ENCODE measurements at places on chromosomes 1 and 21. TPM values are rescaled to one million over a fixed set of nuclear protein-coding genes. Genes with fewer than 3 reads are reported as not detected.

The TSACC gene
- not detected for total RNA-seq

The CNTN2 gene
- total RNA-seq, result not detected

The RAP1GAP gene
- total RNA-seq, result 4.2 TPM

The CELA2B gene
- total RNA-seq, result not detected

The CFHR3 gene
- 1.0 TPM for total RNA-seq

The IVL gene
- not detected for total RNA-seq

The PRXL2B gene
- total RNA-seq, result 20.4 TPM

The AMIGO1 gene
- total RNA-seq, result 10.8 TPM

The TIMM17A gene
- 38.1 TPM for total RNA-seq

The LCE2B gene
- total RNA-seq, result not detected

The CCDC28B gene
- 3.2 TPM for total RNA-seq

GRCh38 chr21:34092262-34092921 lies 19.0 kb downstream of the MRPS6 start:
- no peak for DNase-seq

GRCh38 chr1:183989078-183989577 lies 48.4 kb downstream of the COLGALT2 start:
- DNase-seq, result no peak

DNA sequence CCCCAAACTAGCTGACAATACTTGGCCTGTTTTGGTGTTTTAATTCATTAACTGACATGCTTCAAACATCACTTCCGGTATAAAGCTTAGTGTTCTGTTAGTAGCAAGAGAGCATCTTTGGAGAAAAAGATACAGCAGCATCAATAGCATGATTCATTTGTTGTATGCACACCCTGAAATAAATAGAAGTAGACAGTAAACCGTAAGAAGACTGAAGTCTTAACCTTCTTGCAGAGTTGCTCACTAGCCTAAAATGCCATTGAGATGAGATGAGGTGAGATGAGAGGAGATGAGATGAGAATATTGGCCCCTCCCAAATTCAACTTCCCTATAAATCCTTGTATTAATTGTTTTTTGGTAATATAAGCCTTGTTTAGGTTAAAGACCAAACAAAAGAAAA lies 108.8 kb downstream of the TNFSF18 start:
- no peak for DNase-seq

GRCh38 chr1:91608876-91609275 lies 108.2 kb downstream of the CDC7 start:
- no peak for DNase-seq

- no peak for DNase-seq
These were observed 27.5 kb upstream of the MYSM1 start for GRCh38 chr1:58727364-58727763.

DNA sequence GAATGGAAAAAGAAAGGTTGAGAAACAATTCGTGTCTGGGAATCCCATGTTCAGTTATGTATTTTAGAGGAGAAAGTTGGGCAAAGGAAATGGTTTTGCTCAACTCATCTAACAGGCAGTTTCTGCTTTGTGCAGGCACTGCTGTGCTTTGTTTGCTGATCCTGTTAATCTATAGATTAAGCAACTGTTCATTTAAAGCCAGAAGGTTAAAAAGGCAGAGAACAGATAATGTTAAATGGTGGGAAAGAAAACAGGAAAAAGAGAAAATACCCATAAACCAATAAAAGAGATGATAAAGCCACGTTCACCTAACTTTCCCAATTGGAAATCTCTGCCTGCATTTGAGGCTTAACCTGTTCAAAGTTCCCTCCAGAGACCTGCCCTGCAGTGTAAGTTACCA lies 70.0 kb downstream of the APP start:
- no peak for DNase-seq

DNA sequence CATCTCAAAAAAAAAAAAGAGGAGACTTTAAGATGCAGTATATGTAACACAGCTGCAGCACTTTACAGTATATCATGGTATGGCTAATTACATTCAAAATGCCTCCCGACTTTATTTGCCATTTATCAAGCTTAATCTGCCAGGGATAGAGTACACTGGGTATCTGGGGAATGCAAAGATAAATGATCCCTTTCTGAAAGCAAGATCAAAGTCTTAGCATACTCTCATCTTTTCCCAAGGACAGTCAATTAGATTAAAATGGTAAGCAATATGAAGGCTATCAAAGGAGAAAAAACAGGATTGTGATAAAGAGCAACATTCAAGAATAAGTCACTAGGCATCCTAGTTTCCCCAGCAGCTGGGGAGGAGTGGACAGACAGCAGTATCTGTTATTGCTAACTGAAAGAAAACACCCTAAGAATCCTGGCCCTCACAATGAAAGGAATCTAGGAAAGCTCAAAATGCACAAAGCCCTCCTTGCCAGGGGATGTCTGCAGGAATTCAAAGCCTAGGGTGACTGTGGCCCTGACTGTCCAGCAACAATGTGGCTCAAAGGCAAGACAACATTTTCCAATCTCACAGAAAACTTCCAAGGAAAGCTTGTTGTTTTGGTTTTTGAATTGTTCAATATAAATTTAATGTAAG lies 56.7 kb upstream of the RAP1GAP start:
- DNase-seq, result no peak

DNA sequence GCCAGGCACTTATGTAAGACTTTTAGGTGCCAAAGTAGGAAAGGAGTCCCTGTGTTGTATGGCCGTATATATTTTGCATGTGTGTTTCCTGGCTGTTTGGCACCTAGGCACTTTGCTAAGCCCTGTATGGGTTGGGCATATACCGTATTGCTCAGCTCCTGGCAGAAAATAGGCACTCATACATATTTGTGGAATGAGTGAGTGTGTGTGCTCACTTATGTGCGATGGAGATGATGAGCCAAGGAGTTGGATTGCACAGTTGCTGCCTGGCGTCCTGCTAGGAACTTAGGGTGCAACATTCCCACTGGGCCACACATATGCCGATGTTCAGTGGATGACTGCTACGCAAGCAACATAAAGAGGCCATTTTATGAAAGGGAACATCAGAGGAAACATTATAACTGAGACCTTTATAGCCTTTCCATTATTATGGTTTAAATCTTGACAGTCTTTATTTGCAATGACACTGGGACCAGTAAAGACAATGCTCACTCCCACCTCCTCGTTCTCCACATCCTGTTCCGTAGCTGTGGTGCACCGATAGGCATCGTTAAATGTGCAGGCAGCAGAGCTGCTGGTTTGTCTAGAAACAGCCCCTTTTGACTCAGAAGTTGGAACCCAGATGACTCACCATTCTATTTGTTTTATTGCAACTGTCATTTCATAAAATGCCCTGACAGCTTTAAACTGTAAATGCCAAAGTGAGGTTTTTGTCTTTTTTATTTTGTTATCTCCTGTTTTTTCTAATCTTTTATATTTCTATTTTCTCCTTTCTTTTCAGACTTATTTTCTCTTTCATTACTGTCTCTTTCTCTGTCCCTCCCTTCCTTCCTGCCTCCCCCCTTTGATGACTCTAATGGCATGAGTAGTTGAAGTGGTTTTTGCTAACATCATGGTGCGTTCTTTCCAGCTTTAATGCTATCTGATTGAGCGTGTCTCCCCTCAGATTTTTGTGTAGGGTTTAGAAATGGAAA lies 36.1 kb downstream of the PEX14 start:
- DNase-seq, result no peak

DNA sequence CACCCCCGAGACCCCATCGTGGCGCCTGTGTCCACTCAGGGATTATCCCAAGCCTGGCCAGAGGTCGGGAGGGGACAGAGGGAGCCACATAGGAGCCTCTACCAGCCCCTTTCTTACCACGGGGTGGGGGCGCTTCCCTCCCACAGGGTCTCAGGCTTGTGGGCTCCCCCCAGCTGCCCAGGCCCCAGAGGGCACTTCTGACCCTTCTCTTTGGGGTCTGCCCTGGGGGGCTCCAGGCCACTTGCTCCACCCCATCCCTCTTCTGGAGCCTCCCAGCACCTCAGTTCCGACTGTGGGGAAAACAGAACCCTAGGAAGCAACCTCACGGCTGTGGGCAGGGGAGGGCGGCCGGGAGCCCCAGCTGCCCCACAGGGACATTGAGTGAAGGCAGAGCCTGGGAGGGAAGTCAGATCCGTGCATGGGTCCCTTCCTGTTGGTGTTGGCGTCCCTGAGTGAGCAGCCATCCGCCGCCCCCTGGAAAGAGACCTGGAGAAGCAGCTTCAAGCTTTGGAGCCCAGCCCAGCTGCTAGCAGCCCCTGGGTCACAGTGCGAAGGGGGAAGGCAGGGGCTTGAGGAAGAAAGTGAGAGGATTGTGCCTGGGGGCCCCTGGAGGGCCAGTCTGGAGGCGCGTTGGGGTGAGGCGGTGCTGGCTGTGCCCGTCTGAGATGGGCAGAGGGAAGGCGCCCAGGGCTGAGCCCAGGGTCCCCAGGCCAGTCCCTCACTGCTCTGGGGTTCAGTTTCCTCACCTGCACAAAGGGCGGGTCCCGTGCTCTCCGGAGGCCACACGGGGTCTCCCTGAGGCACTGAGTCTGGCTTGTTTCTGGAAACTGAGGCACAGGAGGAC lies 22.1 kb downstream of the RRP1 start:
- DNase-seq, result no peak

DNA sequence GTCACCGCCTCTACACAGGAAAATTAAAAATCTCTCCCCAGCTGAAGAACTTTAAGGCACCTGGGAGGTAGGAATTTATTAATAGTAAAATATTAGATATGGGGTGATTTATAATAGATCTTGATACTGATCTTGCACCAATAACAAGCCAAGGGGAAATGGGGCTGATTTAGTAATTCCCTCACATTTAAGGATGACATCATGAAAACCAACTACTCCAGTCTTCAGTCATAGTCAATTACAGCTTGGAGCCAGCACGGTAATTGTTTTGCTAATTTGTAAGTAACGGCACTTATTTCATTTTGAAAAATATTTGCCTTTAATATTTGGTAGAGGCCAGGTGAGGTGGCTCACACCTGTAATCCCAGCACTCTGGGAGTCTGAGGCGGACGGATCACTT lies 92.8 kb downstream of the TGFBR3 start:
- no peak for DNase-seq

DNA sequence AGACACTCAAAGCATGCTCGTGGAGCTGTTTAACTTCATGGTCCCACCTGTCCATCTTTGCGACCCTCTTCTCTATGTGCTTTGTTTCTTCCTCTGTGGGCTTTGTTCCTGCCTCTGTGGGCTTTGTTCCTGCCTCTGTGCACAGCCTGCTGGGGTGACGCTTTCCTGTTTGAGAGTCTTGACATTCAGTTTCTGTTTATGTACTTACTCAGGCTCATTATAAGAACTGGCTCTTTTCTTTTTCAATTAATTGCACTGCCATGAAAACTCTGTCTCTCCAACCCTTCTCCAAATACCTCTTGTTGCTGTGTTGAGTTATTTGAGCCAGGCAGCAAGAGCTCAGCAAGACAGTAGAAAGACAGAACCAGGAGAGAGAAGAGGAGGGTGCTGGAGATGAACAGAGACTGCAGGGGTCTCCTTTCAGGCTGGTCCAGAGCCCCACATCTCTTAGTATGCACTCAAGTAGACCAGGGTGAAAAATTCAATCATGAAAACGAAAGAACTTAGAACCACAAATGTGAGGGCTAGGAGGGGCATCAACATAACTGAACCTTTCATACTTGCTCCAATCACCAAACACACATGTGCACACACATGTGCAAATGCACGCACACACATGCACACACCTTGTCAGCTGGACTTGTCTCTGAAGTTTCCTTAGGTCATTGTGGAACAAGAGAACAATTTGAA lies 88.3 kb upstream of the SGIP1 start:
- no peak for DNase-seq

GRCh38 chr1:935751-936231 lies 12.1 kb downstream of the SAMD11 start:
- DNase-seq, result no peak

DNA sequence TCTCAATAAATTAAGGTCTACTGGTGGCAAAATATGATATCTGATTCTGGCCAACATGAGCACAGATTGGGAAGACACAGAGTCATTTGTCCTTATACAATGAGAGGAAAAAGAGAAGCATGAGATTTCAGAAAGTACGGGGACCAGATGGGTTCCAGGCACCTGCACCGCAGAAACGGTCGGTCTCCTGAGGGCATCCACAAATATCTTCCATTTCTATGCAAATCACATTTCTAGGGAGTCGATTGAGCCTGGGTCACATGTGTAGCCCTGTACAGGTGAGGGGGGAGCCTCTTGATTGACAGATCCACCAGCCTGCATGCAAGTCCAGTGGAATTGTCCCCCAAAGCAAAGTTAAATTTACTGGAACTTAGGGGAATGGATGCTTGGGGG lies 415.6 kb downstream of the NPHP4 start:
- DNase-seq, result no peak

DNA sequence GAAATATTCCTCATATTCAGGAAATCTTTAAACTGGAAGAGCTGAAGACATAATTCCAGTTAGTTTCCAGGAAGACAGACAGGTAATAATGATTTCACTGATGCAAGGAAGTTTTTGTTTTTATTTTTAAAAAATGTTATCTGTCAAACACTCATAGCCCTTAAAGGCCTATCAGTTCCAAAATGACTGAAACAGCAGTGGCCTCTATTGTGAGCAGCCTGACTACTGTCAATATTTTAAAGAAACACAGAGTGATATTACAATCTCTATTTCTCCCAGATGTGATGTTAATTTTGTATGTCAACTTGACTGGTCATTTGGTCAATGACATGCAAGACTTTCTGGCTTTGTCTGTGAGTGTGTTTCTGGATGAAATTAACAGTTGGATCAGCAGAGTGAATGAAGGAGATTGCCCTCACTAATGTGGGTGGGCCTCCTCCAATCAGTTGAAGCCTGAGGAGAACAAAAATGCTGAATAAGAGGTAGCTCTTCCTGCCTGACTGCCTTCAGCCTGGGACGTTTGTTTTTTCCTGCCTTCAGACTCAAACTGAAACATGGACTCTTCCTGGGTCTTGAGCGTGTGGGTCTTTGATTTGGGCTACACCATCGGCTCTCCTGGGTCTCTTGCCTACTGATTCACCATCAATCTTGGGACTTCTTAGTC lies 31.3 kb upstream of the SLC30A10 start:
- no peak for DNase-seq

DNA sequence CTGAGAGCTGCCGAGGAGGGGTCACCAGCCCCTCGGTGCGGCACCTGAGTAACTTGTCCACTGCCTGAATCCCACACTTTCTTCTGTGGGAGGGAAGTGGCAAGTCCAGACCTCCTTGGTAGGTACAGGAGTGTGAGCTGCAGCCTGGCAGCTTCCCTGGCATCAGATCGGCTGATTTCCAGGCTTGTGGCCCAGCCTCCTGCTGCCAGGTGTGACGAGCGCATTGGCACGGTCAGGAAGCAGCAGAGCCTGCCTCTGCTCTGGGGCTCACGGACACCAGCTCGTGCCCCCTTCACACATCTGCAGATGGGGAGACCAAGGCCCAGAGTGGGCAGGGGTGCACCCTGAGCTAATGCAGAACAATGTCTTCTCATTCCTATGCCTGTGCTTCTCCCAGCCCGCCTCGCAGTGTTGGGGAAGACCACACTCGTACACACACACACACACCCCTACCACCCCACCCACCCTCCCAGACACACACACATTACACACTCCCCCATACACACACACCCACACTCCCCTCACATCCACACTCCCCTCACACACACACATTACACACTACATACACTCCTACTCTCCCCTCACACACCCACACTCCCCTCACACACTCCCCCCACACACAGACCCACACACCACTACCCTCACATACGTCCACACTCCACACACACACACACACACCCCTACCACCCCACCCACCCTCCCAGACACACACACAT lies 33.1 kb upstream of the SELENON start:
- no peak for DNase-seq

Measured in ovary (tissue), 10 donors.